WTC11 (cell line): ENCODE measurements at places on chromosomes 5 and 9. TPM values are rescaled to one million over a fixed set of nuclear protein-coding genes. Genes with fewer than 3 reads are reported as not detected.
A peak's percentile ranks its signal among the peaks of the same experiment; 100 is the strongest.

- DNase-seq, result no peak
Observed at GRCh38 chr5:92879806-92880543, 701.0 kb downstream of the NR2F1-AS1 start.

DNA sequence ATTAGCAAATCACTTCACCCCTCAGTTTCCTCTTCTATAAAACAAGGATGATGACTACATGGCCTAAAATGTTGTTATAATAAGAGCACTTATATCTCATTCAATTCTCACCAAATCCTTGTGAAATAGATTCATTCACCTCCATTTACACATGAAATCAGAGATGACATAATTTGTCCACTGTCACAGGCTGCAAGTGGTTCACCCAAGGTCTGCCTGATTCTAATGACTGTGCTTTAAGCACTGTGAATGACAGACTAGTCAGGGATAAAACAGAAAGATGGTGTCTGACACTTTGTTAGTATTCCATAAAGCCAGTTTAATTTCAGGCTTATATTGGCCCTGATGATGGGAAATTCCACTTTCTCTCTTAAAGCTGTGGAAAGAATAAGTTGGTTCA, 209.5 kb downstream of the MAPKAP1 start:
- DNase-seq, result no peak

CD74 gene
- 28.2 to 47.6 TPM (median 44.3 TPM) in 3 replicates for total RNA-seq

- no peak for DNase-seq
Observed at GRCh38 chr9:78574354-78575045, 277.6 kb downstream of the PSAT1 start.

C9orf57 gene
- not detected in 3 replicates for total RNA-seq

DNA sequence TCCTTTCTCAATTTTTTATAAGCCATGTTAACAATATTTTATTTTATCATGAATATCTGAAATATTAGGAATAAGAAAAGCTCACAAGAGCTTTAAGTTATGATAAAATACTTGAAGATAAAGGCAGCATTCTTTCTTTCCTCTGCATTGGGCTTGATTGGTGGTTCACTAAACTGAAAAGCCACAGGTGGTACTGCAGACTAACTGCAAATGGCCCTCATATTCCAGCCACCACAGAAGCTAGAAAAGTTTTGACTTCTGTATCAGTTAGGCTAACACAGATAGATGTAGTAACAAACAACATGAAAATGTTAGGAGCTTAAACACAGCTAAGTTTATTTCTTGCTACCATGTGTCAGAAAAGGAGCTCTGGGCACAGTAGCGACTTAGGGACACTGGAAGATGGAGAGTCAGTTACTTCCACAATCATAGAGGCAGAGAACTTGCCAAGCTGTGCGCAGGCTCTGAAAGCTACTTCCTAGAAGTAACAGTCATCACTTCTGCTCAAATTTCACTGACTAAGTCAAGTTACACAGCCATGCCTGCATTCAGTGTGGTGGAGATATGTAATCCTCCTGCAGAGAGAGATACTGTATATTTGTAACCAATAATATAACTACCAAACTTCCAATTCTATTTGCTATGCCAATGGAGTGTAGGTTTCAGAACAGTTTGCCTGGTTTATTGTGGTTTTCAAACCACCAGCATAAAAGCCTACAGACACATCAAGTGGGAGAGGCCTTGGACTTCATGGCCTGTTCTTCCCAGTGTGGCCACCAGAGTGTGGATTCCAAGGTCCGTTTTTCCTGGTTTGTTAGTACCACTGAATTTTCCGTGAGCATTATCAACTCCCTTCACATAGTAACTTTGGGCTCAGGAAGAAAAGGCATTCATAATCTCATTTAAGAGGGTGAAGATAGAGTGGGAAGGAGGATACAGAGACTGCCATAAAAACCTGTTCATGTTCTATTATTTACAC, 268.3 kb downstream of the PJA2 start:
- peak; percentile 12 for DNase-seq

OR1Q1 gene
- total RNA-seq, result not detected in 3 replicates

DNA sequence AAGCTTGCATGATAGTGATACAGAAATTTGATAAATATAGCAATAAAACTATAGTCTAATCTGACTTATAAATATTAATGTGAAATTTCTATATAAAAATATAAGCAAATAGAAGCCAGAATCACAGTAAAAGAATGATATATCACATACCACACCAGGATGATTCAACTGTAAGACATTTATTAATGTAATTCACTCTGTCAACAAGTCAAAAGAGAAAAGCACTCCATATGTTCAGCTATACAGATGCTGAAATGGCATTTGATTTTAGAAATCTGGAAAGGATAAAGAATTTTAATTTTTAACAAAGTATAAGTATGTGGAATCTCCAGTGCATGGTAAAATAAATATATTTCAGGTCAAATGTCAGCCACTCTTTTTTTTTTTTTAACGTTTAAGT, 372.4 kb downstream of the KCNN2 start:
- no peak for DNase-seq

GRCh38 chr5:152838241-152838786, 433.2 kb upstream of the NMUR2 start:
- DNase-seq, result no peak

- no peak for DNase-seq
Observed at GRCh38 chr9:65432722-65433323, 147.8 kb upstream of the FOXD4L5 start.

GRCh38 chr9:8095672-8096086, 296.1 kb upstream of the DMAC1 start:
- DNase-seq, result no peak

- no peak for DNase-seq
Observed at GRCh38 chr9:123425261-123425821, 69.3 kb downstream of the CRB2 start.

RAD1 gene
- 28.4 to 33.4 TPM (median 28.5 TPM) in 3 replicates for total RNA-seq

HSPA9 gene
- 313 to 414 TPM (median 328 TPM) in 3 replicates for total RNA-seq

GRCh38 chr5:109929376-109929775, 239.6 kb downstream of the MAN2A1 start:
- DNase-seq, result no peak

- DNase-seq, result no peak
Observed at GRCh38 chr9:130694205-130694604, 625 bp downstream of the EXOSC2 start.

GRCh38 chr5:55226027-55226933, 835 bp downstream of the MCIDAS start:
- DNase-seq, result peak; percentile 90

- no peak for DNase-seq
Observed at GRCh38 chr5:79562351-79563246, 48.7 kb upstream of the HOMER1 start.

GRCh38 chr9:107874591-107875369, 385.2 kb upstream of the KLF4 start:
- DNase-seq, result no peak

DNA sequence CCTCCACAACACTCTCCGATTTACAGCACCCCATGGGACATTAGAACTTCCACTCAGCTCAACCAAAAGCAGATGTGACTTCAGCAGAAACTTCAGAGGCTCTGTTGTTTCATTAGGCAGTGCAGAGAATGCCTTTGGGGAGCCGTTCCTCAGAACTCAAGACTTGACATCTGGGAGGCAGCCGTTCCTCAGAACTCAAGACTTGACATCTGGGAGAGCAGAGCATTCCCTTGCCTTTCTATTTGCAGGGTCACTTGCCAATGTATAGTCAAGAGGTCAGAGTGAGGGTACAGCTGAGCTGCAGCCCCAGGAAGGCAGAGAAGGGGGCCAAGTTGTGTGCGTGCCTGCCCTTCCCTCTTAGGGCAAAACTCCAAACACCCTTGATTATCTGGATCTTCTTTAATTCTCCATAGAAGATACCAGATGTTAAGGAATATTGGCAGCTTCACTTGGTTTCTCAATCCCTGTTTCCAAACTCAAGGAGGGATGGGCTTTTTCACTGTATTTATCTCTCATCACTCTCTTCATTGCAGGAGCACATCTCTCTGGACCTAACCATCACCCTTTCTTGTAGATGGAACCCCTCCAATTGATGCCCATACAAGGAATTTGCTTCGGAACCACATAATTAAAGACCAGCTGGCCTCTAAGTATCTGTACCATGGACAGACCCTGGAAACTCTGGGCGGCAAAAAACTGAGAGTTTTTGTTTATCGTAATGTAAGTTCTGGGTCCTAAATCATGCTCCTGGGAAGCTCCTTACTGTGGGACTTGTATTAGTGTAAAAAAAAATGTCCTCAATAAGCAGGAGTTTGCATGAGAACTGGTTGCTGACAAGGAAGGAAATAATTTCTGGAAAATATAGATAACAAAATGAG, 25.6 kb downstream of the TGFBI start:
- no peak for DNase-seq

DNA sequence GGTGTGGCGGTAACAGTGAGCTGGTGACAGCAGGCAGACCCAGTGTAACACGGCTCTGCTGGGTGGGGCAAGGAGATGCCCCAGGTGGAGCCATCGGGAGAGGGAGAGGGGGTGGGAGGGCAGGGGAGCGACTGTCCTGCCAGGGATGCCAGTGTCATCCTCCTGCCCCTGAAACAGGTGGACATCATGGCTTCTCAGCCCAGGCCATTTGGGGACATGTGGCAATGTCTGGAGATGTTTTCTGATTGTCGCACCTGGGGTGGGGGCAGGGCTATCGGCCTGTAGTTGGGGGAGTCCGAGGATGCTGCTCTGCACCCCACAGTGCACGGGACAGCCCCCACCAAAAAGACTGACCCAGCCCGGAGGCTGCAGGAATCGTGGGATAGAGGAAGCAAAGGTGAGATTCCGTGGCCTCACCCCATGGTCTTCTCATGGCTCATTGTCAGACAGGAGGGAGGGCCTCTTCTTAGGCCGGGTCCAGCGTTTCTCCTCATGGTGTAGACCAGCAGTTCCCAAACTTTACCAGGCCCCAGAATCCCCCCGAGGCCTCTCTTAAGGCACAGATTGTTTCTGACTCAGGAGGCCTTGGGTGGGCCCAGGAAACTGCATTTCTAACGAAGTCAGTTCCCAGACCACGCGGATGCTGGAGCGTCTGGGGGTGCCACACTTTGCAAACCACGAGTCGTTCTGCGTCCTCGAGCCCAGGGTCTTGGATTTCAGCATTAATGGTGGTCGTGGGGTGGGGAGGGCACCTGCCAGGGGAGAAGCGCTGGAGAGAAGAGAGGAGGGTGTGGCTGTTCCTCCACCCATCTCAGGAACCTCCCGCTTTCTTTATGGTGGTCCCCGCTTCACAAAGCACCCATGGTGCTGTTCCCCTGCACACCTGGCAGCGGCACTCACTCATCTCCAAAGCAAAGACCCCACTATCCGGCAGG, 11.0 kb downstream of the COL5A1 start:
- no peak for DNase-seq

DNA sequence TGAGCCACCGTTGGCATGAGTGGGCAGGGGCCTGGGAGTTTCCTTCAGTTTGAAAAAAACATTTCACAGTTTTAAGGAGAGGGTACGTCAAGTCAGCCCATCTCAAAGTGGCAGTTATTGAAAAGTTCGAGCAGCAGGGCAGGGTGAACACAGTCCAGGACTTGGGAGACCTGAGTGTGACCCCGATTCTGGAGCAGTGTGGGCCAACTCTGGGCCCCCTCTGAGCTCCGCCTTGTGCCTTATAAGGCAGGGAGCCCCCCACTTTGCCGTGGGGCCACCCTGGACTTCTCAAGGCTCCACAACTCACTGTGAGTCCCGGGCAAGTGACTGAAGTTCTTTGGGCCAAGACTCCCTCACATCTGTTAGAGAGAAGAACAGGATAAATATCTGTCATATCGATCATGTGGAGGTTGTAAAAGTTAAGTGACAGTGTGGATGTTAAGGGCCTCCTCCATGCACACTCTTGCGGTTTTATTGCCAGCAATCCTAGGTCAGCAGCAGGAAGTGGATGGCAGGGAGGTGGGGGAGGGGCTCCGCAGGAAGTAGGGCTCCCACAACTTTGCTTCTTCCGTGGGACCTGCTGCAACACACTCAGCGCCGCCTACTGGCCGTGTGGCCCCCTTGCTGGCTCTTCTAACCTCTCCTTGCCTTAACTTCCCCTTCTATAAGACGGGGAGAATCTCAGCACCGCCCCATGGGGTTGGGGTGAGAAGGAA, 38.4 kb downstream of the HRH2 start:
- DNase-seq, result peak; percentile 84

DNA sequence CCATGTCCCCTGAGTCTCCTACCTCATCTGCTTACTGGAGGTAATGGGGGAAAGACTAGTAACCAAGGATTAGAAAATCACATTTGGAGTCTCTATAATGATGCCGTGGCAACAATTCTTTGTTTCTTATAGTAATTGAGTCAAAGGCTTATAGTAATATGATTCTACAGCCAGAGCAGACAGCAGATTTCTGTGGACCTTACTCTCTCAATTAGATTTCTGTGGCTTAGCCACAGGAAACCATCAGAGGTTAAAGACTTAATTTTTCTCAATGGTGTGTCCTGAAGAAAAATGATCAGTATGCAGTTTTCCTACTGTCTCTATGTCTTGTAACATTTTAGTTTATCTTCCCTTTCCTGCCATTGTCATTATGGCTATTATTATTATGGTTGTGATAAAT, 59.3 kb upstream of the CD180 start:
- no peak for DNase-seq

GRCh38 chr5:54908774-54909525, 76.4 kb downstream of the ESM1 start:
- no peak for DNase-seq

GRCh38 chr9:76266649-76267283, 127.5 kb downstream of the RFK start:
- no peak for DNase-seq

GRCh38 chr5:40649463-40650030, 30.2 kb upstream of the PTGER4 start:
- no peak for DNase-seq

GRCh38 chr5:9059920-9060691, 485.8 kb downstream of the SEMA5A start:
- no peak for DNase-seq

- no peak for DNase-seq
Observed at GRCh38 chr5:75707911-75708509, 9.2 kb downstream of the POC5 start.

DNA sequence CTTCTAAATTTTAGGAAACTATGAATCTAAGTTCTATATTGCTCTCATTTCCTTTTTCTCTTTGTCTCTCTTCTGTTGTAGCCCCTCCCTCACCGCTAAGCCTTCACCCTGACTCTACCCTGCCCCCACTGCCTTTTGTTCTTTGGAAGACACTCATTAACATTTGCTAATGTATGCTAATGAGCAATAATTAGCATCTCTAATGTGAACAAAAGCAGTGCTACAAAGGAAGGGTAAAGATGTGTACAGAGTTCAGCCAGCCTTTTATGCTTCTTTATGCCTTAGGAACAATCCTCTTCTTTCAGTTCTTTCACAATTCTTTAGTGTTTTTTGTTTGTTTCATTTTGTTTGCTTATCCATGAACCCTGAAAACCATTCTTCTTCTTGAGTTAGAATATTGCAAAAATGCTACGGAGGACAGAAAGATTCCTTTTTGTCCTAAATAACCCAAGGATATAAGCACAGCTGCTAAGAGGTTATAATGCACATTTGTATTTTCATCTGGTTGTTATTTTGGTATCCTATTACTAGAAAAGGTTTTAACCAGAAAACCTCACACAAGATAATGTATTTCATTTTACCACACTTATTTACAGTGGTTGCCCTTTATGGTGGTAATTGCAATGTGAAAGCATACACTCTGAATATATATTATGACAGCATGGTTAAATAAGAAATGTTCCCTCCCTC, 159.3 kb downstream of the TMC1 start:
- DNase-seq, result peak; percentile 67

NR2F1-AS1 gene
- total RNA-seq, result 0.76 to 1.7 TPM (median 1.5 TPM) in 3 replicates

AHRR gene
- total RNA-seq, result 4.5 to 9.7 TPM (median 7.0 TPM) in 3 replicates

TCF7 gene
- total RNA-seq, result 8.9 to 11.3 TPM (median 9.6 TPM) in 3 replicates

- DNase-seq, result no peak
Observed at GRCh38 chr5:83059341-83059740, 17.9 kb downstream of the TMEM167A start.
